Common myeloid progenitor, CD34-positive (primary cell): ENCODE measurements at places on chromosomes 2 and 18.

GRCh38 chr2:197759013-197759412, 26.1 kb downstream of the BOLL start:
- no peaks in the 10 kb centered on the region for H3K27me3 ChIP-seq
- H3K27ac ChIP-seq, result no peak overlapping the region
- no peak overlapping the region for H3K4me3 ChIP-seq
- H3K36me3 ChIP-seq, result no peaks in the 10 kb centered on the region

GRCh38 chr18:26654616-26655524, 106.5 kb upstream of the KCTD1 start:
- no peak overlapping the region for H3K27ac ChIP-seq
- no peak for DNase-seq
- peaks cover 75% of the 10 kb centered on the region for H3K27me3 ChIP-seq
- H3K4me1 ChIP-seq, result peaks cover 17% of the 10 kb centered on the region

DNA sequence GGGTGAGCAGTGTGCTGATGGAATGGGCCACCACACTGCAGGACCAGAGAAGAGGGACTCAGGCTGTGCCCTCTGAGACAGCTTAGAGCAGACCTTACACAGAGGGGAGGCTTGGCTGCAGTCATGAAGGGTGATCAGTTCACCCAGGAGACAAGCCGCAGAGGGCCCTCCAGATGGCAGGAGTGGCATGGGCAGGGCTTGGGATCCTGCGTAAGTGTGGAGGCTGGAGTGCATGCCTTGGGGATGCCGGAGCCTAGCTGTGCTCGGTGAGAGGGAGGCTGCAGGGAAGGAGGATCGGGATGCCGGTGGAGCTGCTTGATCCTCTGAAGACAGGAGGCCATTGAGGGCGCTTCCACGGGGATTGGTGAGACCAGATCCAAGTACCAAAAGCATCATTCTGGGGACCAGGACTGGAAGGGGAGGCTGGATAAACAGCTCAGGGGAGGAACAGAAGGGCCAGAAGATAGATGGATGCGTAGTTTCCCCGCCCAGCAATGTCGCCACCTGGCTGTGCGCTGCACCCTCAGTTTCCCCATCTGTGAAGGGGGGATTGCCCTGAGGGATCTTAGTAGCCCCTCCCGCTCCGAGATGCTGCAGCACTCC, 163.4 kb downstream of the INHBB start:
- no peak overlapping the region for H3K27ac ChIP-seq
- H3K4me3 ChIP-seq, result no peak overlapping the region
- peaks cover 1% of the 10 kb centered on the region for H3K27me3 ChIP-seq
- no peaks in the 10 kb centered on the region for H3K36me3 ChIP-seq
- no peak for DNase-seq

DNA sequence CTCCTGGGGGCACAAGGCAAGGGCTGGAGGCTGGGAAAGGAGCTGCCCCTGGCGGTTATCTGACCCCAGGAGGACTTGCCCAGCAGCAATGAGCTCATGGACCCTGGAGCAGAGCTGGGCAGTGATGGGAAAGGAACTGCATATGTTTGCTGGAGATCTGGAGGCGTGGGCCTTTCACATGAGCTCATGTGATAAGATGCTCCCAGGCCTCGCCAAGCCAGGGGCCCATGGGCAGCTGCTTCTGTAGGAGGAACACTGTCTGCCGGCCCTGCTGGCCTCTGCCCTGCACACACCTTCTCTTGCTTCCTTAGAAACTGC, 9.0 kb upstream of the NPPC start:
- no peaks in the 10 kb centered on the region for H3K36me3 ChIP-seq
- H3K4me1 ChIP-seq, result no peaks in the 10 kb centered on the region
- peaks cover 6% of the 10 kb centered on the region for H3K27me3 ChIP-seq
- no peak for DNase-seq
- no peak overlapping the region for H3K4me3 ChIP-seq
- H3K27ac ChIP-seq, result no peak overlapping the region

DNA sequence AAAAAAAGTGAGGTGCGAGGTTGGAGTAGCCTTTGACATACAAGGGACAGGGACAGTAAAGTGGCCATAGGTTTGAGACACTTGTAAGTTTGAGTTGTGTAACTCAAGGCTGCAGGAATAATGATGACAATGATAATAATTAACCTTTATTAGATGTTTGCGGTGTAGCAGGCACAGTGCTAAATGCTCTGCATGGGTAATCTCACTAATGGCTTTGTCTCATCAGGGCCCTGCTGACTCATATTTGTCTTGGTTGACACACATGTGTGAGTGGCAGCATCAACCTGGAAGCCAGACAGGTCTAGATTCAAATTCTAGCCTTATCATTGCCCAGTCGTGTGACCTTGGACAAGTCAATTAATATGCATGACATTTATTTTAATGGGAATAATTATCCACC, 126.2 kb downstream of the FSHR start:
- no peaks in the 10 kb centered on the region for H3K36me3 ChIP-seq
- no peak overlapping the region for H3K27ac ChIP-seq
- no peaks in the 10 kb centered on the region for H3K27me3 ChIP-seq
- H3K4me3 ChIP-seq, result no peak overlapping the region

GRCh38 chr2:239278941-239279365, 121.9 kb downstream of the HDAC4 start:
- DNase-seq, result no peak
- no peak overlapping the region for H3K4me3 ChIP-seq
- peaks cover 8% of the 10 kb centered on the region for H3K4me1 ChIP-seq
- no peaks in the 10 kb centered on the region for H3K36me3 ChIP-seq
- no peaks in the 10 kb centered on the region for H3K27me3 ChIP-seq

DNA sequence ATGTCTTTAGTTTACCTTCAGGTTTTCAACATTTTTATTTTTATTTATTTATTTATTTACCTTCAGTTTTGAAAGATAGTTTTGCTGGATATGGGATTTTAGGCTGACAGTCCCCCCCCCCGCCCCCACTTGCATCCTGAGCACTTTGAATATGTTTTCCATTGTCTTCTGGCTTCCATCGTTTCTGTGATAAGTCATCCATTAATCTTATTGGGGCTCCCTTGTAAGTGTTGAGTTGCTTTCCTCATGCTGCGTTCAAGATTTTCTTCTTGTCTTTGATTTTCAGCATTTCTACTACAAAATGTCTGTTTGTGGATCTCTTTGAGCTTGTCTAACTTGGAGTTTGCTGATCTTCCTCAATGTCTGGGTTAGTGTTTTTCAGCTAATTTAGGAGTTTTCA, 19.4 kb upstream of the LDLRAD4 start:
- no peaks in the 10 kb centered on the region for H3K4me1 ChIP-seq
- no peak for DNase-seq
- H3K4me3 ChIP-seq, result no peak overlapping the region
- H3K27ac ChIP-seq, result no peak overlapping the region

DNA sequence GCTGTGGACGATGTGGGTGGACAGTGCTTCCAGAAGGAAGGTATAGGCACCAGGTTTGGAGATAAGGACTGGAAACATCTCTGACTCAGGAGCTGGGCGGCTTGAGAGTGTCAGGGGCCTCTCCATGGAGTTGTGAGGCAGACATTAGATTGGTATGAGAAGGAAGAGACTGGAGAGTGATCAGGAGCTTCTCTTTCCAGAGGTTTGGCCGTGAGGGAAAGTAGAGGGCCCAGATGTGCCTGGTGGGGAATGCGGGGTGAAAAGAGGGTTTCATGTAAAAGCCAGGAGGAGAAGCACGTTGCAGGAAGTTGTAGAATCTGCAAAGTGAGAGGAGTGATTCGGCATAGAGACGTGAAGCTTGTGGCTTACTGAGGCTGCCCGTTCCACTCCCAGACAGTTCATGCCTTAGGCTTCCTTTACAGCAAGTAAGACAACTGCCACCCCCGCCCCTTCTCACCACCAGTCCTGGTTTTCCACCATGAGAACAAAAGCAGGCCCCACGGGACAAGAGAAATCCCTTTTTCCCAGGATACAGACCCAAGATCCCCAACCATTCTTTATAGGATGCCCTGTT, 166.3 kb upstream of the HDAC4 start:
- H3K27ac ChIP-seq, result no peak overlapping the region
- no peak for DNase-seq
- H3K4me3 ChIP-seq, result no peak overlapping the region
- no peaks in the 10 kb centered on the region for H3K36me3 ChIP-seq

DNA sequence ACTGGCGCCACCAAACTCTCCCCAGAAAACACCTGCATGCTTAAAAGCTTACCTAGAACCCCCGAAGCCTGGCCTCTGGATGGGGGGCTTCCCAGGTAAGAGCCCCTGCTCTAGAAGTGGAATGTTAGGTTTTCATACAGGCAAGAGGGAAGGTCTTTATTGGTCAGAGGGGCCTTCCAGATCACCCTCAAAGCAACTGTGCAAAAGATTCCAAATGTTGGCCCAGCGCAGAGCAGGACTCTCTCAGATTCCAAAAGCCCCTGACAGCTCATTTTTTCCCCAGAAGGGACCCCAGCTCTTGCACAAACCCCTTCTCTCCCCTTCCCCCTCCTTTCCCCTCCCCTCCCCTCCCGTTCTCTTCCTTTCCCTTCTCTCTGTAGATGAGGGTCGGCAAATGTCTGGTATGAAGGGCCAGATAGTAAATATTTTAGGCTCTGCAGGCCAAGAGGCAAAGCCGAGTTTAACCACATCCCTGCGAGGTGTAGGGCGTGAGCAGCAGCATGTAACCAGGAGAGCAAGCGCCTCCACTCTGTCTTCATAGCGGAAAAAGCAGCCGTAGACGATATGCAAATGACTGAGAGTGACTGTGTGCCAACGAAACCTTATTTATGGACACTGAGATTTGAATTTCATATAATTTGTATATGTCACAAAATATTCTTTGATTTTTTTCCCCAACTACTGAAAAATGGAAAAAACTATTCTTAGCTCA, 116.9 kb downstream of the SMAD7 start:
- H3K27ac ChIP-seq, result no peak overlapping the region
- no peak overlapping the region for H3K4me3 ChIP-seq
- H3K27me3 ChIP-seq, result peaks cover 2% of the 10 kb centered on the region
- peaks cover 4% of the 10 kb centered on the region for H3K4me1 ChIP-seq
